ENCODE measurements at places on chromosomes 12 and 14.

- peak; percentile 65 for DNase-seq
These were observed 142.8 kb downstream of the SLC8A3 start for GRCh38 chr14:70045844-70046535.

DNA sequence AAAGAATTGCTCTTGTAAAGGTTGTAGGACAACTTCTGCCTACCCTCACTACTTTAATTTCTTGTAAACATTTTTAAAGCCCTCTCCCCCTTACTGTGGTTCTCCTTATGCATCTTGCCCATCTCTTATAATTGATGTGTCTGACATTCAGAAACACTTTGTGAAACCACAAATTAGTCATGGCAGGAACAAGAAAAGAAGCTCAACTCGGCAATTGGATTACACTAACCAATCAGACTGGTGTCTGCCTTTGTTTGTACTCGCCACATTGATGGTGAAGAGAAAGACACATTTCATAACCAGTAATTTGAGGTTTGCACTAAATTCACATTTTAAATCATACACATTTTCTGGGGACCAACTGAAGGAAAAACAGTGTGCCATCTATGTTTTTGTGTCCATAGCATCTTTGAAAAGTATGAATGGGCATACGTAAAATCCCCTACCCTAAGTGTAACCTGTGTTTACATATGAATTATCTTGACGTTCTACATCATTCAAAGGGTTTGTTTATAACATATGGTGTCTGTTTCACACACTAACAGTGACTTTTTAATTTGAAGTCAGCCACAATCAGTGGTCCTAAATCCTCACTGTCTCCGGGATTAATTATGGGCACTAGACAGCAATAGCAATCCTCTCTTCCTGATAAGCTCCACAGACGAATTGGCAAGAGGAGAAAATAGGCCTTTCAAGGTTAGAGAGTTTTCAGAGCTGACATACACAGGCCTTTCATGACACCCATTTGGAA is 49.9 kb downstream of the OTX2 start:
- peak; percentile 6 for DNase-seq

GRCh38 chr12:115983226-115983798 is 294.2 kb downstream of the MED13L start:
- no peak for DNase-seq

DNA sequence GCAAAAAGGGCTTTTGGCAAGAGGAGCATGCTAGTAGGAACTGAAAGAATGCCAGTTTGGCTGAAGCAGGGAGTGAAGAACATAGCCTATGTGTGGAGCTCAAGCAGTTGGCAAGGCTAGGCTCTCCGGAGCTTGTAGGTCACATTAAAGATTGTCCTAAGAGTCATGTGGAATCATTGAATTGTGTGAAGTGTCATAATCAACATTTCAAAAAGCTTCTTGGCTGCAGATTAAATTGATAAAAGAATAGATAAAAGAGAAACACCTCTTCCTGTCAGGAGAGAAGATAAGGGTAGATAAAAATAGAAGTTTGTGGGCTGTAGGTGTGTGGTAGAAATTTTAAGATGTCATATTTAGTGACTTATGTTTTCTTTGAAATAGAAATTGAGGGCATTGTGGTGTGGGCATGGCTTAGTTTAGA is 36.1 kb downstream of the CPSF6 start:
- DNase-seq: no peak

All from COLO829 (cell line).